ENCODE measurements at places on chromosomes 1 and 21.

GRCh38 chr1:109259674-109260557 is 10.6 kb downstream of the CELSR2 start:
- no peak for DNase-seq

DNA sequence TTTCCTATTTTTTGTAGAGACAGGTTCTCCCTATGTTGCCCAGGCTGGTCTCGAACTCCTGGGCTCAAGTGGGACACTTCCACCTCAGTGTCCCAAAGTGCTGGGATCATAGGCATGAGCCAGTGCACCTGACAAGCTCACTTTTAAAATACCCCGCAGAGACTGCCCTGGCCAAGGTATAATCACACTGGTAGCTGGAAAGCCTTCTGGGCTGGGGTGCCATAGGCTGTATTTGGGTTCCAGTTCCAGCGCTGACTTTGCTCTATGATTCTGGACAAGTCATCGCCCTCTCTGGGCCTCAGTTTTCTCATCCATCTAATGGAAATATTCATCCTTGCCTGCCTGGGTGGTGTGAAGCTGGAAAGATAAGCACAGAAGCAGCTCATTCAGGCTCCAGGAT is 10.4 kb downstream of the LDLRAD1 start:
- DNase-seq, result no peak

DNA sequence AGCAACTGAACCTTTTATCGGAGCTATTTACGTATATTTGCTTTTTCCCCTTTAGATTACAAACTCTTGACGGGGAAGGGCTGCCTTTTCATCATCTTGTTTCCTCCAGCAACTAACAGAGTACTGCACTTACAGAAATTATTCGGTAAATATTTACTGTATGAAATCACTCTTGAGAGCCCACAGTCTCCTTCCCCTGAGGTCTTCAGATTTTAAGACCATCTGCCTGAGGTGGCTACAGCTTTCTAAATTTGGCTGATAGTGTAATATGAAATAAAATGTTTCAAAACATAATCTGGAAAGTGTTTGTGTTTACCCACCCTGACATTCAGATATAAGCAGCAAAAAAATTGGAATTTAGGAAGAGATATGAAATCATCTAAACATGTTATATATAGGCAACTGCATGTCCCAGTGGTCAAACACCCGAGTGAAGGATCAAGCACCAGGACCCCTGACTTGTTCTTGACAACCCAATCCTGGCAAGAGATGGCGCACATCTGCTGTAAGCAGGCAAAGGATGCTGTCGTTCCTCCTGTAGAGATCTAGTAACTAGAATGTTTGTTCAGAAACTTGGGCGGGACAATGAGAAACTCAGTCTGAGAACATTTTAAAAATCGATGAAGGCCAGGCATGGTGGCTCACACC is 60.9 kb downstream of the SIPA1L2 start:
- DNase-seq, result no peak

GRCh38 chr1:8494681-8495080 is 176.8 kb downstream of the SLC45A1 start:
- no peak for DNase-seq

- DNase-seq, result no peak
Observed at GRCh38 chr1:205983925-205984725, 19.1 kb downstream of the RAB7B start.

DNA sequence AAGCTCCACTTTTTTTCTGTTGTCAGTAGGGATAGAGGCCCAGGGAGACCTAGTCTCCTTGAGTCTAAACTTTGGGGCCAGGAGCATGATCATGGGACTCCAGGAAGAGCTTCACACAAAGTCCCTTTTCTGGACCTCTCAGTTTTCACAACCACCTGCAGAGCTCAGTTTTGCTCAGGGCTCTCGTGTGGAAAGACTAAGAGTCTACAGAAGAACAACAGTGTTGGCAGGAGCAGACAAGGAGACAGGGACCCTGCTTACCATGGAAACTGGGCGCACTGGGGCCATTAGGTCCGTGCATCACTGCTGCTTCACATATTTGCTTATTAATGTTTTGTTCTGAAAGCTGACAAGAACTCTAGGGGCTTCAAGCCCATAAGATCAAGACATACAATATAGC is 63.9 kb upstream of the HSD17B7 start:
- no peak for DNase-seq

GRCh38 chr1:91826248-91826647 is 59.7 kb downstream of the TGFBR3 start:
- no peak for DNase-seq

DNA sequence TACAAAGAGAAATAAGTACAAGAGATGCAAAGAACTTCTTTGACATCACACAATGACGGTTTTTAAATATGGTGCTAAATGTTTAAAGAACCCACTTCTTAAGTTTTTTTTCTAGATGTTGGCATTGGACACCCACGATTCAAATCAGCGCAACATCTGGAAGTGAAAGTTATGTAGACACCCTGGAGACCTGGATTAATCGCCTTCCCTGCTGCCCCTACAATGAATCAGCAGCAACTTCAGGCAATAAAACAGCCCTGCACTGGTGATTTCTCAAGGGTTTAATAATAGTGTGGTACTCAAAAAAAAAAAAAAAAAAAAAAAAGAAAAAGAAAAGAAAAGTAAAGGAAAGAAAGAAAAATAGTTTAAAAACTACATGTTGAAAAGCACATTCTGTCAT is 248.3 kb downstream of the NUF2 start:
- no peak for DNase-seq

DNA sequence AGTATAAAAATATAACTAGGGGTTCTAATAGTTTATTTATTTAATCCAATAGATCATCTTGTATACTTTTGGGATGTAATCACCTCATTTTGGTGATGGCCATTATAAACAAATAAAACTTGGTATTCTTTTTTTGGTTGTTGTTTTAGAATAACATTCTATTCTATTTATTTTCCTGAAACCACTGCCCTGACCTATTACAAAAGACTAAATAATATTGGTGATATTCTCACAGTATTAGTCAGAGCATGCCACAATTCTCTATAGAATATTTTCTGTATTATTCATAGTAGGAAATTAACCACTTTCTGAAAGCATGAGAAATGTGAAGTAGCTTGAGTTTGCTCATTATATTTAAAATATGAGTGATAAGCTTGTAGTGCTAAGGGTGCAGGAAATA is 54.1 kb upstream of the LRRC7 start:
- DNase-seq, result no peak

Measured in stimulated activated CD4-positive, alpha-beta T cell treated with anti-CD3 and anti-CD28 coated beads, Interleukin-15, amount 100 ng/mL, for 1 hour (primary cell).